ENCODE measurements at places on chromosomes 4 and X.

GRCh38 chr4:185637163-185637875, 102.0 kb upstream of the PDLIM3 start:
- DNase-seq = no peak

DNA sequence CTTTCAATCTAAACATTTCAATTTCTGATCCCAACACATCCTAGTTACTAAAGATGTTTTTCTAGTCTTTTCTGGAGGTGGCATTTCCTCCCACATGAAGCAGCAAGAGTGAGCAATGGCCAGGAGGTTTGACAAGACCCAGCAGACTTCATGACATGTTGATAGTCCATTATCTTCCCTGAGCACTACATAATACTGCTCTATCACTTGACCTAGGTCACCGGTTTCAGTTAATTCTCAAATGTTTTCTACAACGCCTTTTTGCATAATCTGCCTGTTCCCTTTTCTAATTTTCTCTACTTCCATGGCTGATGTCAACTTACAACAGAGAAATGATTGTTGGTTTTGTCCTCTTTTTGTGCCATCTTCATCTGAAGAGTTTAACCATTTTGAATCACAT, 62.0 kb upstream of the GPRIN3 start:
- no peak for DNase-seq

DNA sequence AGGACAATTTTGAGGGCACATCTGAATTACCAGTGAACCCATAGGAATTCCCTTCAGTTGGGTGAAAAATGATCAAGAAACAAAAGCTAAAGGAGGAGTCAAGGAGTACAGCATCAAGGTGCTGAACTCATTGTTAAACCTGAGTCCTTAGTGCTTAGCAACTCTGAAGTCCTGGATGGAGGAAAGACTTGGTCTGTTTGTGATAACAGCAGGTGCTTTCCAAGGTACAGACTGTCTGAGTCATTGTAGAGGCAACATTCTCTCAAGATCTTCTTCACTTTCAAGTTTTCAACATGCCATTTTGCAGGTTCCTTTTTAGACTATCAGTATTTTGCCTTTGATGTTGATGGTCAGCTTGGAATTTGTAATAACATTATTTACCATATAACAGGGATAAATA, 293.9 kb downstream of the AFF2 start:
- DNase-seq = no peak

- DNase-seq = no peak
Observed at GRCh38 chr4:93540562-93540961, 288.0 kb upstream of the ATOH1 start.

- DNase-seq = no peak
Observed at GRCh38 chr4:79209822-79210635, 115.8 kb downstream of the NAA11 start.

DNA sequence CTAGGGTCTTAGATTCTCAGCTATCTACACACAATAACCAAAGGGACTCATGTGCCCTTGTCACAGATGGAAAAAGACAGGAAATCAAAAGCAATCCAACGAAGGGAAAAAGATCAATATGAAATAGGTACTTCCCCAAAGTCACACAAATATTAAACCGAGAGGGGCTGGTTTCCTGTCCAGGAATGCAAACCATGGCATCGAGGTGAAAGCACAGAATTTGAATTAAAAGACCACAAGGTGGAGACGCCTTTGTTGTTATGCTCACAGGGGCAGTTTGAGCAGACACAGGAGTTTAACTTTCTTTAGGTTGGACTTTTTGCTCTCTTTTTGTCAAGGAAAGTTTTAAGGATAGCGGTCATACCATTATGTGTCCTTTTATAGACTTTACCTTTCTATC, 14.3 kb downstream of the H2BW1 start:
- DNase-seq = no peak
